Neural progenitor cell (in vitro differentiated cells): ENCODE measurements at places on chromosomes 12 and 14.

- peak; percentile 55 for DNase-seq
Measured at GRCh38 chr12:1318327-1319031, 275.9 kb downstream of the FBXL14 start.

- DNase-seq: no peak
Measured at GRCh38 chr14:89209558-89209957, 207.5 kb downstream of the FOXN3 start.

- DNase-seq: no peak
Measured at GRCh38 chr14:75205591-75205990, 29.2 kb upstream of the TMED10 start.

GRCh38 chr14:51880835-51881580 lies 20.6 kb downstream of the GNG2 start:
- no peak for DNase-seq

DNA sequence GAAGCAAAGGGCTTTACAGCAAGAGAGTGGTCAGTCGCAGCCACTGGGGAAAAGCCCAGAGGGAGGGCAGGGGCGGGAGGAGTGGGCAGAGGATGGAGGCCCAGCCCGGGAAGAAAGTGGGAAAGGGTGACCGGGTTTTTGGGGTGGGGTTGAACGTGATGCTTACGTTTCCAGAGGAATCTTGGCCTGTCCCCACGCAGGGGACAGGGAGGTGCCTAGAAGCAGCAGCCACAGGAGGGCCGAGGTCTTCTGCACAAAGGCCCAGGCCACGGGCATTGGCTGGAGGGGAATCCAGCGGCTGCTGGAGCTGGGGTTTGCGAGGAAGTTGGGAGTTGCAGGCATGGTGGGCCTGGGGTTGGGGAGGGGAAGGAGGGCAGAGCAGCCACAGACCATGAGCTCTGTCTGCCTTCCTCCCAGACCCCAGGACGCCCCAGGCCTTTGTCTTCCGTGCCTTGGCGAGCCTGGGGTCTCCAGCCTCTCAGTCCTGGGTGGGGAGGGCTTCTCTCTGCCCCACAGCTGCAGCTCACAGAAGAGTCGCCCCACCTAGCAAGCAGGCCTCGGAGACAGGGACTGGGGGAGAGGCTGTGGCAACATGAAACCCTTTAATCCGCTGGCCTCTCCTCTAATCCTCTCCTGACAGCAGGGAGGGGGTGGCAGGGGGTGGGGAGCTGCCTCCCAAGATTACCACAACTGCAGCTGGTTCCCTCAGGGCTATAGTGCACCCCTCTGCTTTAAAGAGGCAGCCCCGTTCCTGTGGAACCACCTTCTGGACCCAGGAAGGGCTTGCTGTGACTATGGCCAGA lies at the start of gene CACNA2D4:
Gene CACNA2D4, minus strand, starts transcription at position 572 of the 803 bp plus-strand sequence. Its CDS starts 179 bp downstream, at position 393.
- DNase-seq: peak; percentile 89

DNA sequence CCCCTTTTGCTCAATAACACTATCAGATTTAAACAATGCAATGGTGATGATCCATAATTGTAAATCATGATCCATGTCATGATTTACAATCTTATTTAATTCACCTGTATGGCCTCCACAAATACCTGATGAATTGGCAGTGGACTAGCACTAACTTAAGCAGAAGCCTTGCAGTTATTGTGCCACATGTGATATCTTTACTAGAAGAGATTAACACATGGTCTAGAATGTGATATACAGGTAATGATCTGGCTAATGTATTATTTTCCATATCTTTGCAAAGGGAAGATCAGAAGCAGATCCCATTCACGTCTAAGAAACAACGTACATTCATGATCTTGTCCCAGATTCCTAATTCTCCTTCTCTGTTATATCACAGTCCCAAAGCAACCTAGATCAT lies 66.0 kb downstream of the EGLN3 start:
- DNase-seq: no peak

DNA sequence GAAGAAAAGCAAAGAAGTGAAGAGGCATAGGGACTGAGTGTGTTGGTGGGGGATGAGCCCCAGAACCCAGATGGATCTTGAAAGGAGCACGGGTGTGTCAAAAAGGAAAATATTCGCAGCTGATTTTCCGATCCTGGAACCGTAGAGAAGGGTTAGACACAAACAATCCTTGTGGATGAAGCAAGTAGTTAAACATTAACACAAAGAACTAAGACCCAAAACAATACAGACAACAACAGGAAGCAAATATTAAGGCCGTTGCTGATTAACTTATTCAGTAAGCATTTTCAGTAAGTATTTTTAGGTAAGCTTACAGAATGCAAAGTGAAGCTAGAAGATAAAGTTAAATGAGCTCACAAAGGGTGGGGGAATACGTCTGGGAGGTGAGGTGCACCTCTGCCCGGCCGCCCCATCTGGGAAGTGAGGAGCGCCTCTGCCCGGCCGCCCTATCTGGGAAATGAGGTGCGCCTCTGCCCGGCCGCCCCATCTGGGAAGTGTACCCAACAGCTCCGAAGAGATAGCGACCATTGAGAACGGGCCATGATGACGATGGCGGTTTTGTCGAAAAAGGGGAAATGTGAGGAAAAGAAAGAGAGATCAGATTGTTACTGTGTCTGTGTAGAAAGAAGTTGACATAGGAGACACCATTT lies 62.8 kb upstream of the PRB2 start:
- DNase-seq: no peak

DNA sequence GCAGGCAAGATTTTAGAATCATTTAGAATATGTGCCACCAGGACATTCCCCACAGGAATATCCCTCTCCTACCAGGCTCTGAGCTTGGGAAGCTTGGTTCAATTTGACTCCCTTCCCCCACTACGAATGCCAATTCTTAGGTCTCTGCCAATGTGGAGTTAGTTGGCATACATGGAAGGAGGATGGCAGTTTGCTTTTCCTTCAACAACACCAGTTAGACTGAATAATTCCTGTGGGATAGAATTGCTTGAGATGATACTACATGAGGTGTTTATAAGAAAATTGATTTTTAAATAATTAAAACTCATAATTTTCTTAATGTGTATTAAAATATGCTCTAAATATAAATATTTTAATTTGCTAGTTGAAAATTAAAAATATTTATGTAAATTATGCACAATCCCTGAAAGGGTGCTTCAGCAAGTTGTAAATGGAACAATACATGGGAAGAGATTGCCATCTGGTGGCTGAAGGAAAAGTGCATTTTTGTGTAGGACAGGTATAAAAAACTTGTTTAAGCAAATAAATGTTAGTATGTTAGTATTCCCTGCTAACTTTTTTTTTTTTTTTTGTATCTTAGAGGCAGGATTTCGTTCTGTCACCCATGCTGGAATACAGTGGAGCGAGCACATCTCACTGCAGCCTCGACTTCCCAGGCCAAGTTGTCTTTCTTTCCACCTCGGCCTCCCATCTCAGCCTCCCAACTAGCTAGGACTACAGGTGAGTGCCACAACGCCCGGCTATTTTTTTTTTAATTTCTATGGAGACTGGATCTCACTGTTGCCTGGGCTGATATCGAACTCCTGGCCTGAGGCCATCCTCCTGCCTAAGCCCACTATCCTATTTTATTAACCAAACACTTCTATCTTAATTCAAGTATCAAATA lies 25.8 kb upstream of the STRAP start:
- DNase-seq: peak; percentile 68

DNA sequence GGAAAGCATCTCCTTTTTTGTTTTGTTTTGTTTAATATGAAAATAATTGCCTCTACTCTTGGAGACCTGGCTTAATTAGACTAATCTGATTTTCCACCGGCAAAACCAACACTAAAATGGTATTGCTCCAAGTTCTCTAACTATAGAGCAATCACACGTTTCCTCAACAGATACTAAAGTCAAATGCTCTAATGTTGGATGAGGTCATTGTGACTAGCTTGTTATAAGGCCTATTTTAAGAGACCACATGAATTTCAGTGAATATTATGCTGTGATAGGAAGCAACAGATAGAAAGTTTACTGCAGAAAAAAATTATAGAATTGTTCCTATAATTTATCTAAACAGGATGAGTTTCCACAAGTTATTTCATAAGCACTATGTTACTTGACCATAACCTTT lies 3.3 kb upstream of the CCDC196 start:
- no peak for DNase-seq

- no peak for DNase-seq
Measured at GRCh38 chr14:23141706-23142444, 22.8 kb upstream of the CEBPE start.

DNA sequence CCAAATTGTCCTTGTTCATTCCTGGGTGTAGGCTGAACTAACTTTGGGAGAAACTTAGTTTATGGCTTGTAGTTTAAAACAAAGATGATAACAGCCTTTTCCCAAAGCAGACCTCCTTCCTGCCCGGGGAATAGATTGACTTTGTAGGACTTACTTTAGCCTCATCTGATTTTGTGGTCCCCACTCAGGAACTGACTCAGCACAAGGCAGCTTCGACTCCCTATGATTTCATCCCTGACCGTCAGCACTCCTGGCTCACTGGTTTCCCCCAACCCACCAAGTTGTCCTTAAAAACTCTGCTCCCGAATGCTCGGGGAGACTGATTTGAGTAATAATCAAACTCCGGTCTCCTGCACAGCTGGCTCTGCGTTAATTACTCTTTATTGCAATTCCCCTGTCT lies 40.1 kb upstream of the DDHD1 start:
- DNase-seq: no peak

DNA sequence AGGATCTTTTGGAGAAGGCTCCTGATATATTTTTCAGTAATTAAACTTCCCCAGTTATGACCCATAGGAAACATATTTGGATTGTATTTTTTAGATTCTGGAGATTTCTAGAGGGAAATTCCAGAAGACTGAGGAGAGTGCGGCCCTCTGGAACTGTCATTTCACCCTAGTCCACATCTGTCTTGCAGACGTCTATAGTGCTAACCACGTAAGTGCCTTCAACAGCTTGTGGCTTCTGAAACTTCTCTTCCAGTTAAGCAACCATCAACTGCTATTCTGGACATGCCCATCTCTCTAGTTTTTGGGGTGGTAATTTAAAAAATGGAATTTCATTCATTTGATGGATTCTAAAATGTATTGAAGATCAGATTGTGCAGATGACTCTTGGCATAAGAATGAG lies 1098.8 kb downstream of the TMEM121 start:
- no peak for DNase-seq

GRCh38 chr14:74792249-74793039 lies 29.3 kb downstream of the YLPM1 start:
- DNase-seq: no peak

- DNase-seq: no peak
Measured at GRCh38 chr12:29229158-29229505, 80.1 kb downstream of the FAR2 start.

GRCh38 chr14:90659156-90659555 lies 157.1 kb downstream of the TTC7B start:
- DNase-seq: no peak

DNA sequence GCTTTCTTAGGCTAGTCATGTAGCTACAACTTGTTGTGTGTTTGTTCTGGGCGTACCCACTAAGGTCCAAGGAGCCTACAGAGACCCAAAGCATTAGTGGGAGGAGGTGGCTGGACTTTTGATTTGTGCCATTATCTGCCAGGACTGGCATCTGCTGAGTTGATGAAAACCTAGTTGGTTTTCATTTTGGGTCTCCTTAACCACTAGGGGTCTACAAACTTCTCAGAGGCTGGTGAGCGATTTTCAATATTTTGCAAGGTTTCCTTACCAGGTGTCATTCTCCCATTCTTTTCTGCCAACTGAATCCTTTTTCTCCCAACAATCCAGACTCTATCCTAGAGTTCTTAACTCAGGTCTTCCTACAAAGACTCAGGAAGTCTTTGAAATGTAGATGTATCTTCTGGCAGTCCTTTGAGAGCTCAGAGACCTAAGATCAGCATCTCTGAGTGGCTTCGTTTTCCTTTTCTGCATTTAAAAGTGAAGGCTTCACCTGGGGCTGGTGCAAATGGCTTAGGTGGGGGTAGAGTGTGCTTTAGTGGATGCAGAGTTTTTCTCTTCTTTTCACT lies 150.0 kb upstream of the RMST start:
- no peak for DNase-seq

DNA sequence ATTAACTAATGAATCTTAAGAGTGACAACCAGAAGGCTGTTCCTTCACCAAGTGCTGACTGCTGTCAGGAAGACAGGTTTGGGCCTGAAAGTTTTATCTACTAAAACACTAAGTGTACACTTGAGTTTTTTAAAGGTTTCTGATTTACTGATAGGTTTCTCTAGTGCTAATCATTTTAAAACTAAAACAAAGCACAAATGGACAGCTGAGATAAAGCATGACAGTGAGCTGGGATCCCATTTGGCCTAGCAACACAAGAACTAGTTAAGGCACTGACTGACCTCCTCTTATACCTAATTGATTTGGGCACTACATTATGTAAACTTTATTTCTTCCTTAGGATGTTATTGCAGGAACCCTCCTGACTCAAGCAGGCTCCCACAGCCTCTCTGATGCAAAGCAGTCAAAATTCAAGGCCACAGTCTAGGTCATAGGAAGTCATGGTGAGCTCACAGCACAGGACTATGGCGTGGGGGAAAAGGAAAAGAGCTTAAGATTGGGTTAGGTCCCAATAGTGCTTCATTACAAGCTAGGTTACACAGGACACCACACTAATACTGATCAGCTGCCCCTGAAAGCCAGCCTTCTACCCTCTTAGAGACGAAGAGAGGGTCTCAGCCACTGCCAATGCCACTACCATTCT lies 3.5 kb downstream of the STXBP6 start:
- no peak for DNase-seq

- no peak for DNase-seq
Measured at GRCh38 chr12:54058128-54058768, 4.6 kb downstream of the HOXC4 start.

DNA sequence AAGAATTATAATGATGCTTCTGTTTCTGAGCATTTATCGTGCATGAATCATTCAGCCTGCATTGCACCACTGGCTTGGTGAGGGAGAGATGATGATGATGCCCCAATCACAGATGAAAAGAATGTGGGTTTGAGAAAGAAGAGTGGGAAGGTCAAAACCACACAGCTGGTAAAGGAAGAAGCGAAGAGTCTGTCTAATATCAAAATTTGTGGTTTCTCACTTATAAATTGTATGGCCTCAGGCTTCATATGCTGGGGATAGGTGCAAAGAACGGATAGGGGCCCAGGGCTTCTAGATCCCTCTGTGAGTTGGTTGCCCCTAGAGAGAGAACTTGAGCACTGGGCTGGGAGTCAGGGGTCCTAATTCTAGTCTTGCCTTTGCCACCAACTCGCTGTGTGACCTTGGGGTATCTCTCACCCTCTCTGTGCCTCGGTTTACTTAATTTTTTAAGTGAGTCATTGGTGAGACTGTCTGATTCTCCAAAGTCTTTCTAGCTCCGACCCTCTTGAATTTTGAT lies 2.2 kb downstream of the OASL start:
- DNase-seq: no peak

DNA sequence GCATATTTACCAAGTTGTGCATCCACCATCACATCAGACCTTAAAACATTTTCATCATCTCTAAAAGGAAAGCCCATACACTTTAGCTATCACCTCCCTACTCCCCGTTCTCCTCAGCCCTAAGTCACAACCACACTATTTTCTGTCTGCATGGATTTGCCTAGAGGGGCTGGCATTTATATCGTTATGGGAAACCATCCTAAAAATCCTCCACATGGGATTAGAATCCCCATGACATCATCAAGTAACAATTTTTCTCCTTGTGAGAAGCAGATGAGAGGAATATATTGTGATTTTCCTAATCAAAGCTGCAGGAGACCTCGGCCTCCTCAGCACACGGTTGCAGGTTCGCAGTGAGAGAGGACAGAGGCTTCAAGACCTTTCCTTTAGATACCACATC lies 114.1 kb downstream of the SLC15A4 start:
- no peak for DNase-seq
